ENCODE measurements at places on chromosomes 2 and 18.

DNA sequence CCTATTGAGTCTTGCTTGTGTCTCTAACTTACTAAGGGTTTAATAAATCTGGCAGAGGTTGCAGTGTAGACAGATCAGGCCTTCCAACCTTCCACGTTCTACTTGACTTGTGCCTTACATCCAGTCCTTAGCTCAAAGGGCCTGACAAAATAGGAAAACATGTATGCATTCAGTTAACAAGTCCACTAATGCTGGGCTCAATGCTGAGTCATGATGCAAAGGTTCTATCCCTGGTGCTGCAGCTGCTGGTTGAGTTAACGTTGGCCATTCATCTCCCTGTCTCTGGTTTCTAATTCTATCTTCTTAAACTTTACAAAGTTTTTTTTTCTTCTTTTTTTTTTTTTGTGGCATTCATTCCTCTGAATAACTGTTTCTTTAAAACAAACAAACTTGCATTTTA is 46.3 kb upstream of the ITGB6 start:
- no peak for DNase-seq

DNA sequence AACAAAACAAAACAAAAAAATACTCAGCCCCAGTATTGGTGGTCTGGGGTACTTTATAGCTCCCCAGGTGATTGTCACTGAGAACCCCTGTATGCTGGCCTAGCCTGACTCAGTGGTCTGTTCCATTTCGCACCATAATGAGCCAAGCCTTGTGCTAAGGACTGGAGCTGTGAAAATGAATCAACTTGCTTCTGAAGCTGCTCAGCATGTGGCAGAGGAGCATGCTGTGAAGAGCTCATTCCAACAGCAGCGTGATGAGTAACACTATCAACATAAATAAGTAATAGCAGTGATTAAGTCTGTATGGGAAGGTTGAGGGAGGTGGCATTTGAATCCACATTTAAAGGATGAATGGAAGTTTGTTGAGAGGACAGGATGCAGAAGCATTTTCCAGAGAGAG is 67.2 kb upstream of the ATL2 start:
- DNase-seq = no peak

DNA sequence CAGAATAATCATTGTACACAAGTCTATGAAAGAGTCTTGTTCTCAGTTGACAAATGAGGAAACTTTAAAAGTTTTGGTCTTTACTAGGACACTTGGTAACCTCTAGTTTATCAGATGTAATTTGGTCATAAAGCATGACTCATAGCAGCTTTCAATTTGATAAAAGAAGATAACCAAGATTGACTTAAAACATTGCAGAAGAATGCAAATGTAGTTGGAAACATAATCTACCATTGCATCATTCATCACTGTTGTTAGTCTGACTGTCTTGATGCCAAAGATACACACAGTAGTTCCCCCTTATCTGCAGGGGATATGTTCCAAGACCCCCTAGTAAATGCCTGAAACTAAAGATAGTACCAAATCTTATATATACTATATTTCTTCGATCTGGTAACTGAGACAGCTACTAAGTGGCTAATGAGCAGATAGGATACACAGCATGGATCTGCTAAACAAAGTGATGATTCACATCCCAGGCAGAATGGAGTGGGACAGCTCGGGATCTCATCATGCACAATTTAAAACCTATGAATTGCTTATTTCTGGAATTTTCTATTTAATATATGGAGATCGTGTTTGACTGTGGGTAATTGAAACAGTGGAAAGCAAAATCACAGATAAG is 131.4 kb upstream of the CCDC68 start:
- DNase-seq = no peak

- DNase-seq = no peak
These were observed 752 bp upstream of the BAZ2B start for GRCh38 chr2:159617100-159617499.

GRCh38 chr2:238868067-238868524 is 20.2 kb downstream of the TWIST2 start:
- DNase-seq = no peak

DNA sequence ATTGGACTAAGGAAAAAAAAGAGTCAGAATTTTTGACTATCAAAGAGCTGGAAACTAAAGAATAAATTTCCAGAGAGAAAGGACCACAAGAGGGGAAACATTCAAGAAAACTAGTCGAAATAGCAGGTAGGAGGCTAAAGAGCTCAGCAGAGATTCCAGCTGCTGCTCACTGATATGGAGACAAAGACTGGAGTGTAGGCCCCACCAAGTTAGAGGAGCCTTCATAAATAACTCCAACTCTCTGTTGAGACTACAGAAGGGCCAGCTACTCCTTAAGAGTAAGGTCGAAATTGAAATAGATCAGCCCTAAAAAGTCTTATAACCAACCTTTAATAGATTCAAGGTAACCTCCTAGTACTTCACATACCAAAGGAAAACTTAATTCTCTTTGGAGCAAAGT is 31.1 kb downstream of the SS18 start:
- no peak for DNase-seq

DNA sequence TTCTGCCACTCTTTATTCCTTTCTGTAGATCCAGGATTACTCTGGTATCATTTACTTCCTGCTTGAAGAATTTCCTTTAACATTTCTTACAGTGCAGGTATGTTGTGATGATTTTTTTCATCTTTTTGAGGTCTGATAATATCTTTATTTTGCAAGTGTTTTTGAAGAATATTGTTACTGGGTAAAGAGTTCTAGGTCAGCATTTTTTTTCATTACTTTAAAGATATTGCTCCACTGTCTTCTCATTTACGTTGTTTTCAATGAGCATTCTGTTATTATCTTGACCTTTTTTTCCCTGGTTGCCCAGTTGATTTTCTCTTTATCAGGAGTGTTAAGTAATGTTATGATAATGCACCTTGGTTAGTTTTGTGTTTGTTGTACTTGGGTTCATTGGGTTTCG is 31.7 kb upstream of the TMEM247 start:
- no peak for DNase-seq

- DNase-seq = no peak
These were observed 66.4 kb downstream of the GALR1 start for GRCh38 chr18:77316008-77316407.

DNA sequence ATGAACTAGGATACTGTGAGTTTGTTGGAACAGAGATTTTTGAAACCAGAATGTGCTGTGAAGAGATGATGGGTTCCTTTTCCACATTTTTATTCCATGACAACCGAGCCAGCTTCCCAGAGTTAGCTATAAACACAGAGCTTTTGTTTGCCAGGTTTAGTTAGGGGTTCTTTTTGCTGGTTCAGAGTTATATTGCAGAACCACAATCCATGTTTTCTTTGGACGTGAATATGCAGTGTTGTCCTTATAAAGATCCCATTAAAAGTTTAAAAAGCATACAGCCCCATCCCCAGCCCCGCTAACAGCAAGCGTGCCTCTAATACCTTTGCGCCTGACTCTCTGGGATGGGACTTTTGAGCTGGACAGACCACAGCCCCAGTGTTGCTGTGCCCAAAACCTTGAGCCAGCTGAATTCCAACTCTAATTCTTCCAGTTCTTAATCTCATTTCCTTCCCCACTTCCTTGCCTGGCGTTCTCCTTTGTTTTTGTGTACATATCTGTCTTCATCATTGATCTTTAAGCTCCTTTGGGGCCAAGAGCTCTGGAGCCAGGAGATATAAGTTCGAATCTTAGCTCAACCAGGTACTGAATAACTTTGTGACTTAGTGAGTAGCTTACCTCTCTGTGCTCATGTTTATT is 72.3 kb downstream of the SPATS2L start:
- no peak for DNase-seq

GRCh38 chr2:159201360-159202063 is 85.0 kb downstream of the WDSUB1 start:
- no peak for DNase-seq

DNA sequence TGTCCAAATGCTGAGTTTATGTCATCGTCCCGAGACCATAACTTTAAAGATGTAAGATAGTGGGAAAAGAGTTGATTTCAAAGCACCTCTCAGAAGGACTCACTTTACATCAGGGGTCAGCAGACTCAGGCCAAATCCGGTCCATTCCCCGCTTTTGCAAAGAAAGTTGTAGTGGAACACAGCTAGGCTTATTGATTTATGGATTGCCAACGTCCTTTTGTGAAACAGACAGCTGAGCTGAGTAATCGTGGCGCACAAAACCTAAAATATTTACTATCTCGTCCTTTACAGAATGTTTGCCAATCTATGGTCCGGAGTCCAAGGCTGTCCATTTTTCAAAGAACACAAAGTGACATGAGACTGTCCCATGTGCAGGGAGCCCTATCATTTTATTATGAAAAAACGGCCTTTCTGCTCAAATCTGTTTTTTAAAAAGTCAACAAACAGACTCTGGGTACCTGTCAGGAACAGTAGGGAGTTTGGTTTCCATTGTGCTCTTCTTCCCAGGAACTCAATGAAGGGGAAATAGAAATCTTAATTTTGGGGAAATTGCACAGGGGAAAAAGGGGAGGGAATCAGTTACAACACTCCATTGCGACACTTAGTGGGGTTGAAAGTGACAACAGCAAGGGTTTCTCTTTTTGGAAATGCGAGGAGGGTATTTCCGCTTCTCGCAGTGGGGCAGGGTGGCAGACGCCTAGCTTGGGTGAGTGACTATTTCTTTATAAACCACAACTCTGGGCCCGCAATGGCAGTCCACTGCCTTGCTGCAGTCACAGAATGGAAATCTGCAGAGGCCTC is at the start of gene IL1RN:
Gene IL1RN, plus strand, starts transcription at position 754 of the 801 bp plus-strand sequence. Its CDS starts 27 bp downstream, at position 781.
- DNase-seq = no peak

DNA sequence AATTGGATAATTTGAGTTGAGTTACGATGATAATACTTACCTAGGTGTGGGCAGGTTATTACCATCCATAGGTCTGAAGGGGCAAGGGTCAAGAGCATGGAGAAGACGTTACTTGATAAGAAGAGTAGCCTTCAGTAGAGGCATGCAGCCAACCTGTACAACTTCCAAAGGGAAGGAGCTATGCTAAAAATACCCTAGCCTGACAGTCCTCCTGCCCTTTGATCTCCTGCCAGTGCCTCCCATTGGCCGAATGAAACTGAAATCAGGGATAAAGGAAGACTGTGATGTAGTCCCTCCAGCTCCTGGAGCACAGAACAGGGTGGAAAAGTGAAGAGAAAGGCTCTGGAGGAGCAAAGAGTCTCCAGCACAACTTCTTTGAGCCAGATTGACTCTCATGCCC is 487.4 kb downstream of the ADCYAP1 start:
- DNase-seq = no peak

GRCh38 chr18:28063271-28063761 is 113.6 kb downstream of the CDH2 start:
- no peak for DNase-seq

DNA sequence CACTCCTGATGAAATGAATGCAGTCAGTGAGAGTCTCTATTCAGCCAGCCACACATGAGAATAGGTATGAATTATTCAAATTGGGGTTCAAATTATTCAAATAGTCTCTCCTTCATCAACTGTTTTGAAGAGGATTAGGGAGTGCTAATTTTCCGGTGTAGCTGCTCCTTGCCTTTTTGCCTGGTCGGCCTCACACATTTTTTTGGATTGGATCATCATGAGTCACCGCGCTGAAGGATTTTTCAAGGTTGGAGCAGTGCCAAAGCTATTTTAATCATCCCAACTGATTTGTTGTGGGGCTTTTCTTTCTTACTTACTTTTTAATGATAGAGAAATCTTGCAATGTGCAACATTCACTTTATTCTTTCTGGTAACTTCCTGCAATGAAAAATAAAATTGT is 2.4 kb upstream of the DTNA start:
- no peak for DNase-seq

- DNase-seq = no peak
These were observed 102.2 kb downstream of the OSBPL6 start for GRCh38 chr2:178296394-178297090.

GRCh38 chr2:37634914-37635503 is 36.4 kb downstream of the CDC42EP3 start:
- no peak for DNase-seq

DNA sequence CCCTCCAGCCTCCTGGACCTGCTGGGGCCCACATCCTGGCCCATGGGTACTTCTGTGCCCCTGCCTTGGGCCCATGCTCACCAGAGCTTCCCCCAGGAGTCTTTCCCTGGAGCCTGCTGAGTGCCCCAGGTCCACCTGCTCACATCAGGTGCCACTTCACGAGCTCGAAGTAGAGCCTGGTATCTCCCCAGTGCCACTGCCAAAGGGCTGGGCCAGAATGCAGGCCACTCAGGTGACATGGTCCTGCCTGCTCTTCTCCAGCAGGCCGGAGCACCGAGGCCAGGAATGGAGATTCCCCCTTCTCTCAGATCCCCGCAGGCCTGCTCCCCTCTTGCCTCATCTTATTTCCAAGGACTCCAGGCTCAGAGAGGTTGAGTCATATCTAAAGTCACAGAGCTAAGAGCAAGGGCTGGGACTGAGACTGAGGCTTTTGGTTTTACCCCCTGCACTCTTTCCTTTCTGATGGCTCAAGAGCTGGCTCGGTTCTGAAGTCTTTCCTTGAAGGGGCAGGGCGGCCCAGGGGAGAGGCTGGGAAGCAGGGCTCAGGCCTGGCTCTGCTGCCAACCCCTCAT is 79.2 kb downstream of the HS1BP3 start:
- no peak for DNase-seq

- DNase-seq = no peak
These were observed 61.4 kb upstream of the COPS8 start for GRCh38 chr2:237024255-237024654.
